ENCODE measurements at places on chromosomes 12 and 14.

DNA sequence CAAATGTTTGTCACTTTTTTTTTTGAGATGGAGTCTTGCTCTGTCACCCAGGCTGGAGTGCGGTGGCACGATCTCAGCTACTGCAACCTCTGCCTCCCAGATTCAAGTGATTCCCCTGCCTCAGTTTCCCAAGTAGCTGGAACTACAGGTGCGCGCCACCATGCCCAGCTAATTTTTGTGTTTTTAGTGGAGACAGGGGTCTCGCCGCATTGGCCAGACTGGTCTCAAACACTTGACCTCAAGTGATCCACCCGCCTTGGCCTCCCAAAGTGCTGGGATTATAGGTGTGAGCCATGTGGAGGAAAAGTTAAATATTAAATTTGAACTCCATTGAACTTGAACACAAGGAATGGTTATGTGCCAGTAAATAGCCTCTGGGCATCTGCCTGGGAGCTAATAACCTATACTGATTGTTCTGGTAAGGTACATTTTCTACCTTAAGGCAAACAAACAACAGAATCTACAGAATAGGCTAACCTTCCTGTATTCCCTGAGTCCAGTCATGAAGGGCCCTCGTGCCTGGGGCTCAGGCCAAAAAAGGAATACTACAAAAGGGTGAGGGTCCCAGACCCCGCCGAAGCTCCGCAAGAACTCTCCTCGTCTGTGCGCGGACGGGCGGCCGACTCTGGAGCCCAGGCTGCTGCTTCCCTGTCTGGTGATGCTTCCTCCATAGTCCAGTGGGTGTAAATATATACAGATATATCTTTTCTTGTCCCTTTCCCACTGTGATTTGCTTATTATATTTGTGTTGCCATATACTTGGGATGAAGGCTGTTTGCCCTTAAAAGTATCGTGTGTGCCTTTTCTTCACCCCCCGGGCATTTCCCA, 74.0 kb upstream of the EIF5 start:
- no peak for DNase-seq

GRCh38 chr14:105461903-105462302, 12.7 kb upstream of the CRIP2 start:
- no peak for DNase-seq

- no peak for DNase-seq
Observed at GRCh38 chr12:100463661-100464060, 10.0 kb upstream of the NR1H4 start.

DNA sequence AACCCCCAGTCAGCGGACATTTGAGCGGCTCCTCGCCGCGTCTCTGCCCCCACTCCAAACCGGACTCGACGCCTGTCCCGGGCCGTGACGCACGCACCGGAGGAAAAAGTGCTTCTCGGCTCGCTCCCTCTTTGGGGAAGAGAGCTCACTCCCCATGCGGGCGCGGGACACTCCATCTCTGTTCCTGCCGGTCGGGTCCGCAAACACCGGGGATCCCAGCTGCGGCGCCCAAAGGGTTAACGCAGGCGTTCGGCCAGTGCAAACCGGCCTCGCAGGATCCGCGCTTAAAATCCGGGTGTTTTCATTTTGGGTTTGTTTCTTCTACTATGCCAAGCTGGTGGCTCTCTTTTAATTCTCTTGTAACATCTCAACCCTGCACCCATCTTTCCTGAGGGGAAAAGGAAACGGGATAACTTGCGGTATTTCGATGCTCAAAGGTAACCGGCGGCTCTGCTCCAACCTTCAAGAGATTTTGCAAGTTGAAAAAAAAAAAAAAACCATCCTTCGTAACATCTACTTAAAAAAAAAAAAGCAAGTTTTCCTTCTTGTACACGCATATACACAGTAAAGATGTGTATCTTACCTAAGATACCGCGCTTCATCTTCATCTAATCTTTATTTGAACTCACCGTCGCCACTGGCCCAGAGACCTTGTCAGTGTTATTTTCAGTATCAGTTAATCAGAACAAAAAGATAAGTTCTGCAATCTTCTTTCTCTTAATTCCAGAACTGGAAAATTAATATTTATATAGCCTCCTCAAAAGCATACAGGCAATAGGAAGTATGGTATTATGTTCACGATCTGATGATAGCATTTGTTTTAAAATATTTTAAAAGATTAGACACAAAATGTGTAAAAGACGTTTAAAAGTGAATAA, 1.6 kb upstream of the ATP2B1 start:
- DNase-seq: peak; percentile 67

- no peak for DNase-seq
Observed at GRCh38 chr12:54579258-54579657, 9.2 kb downstream of the PPP1R1A start.

DNA sequence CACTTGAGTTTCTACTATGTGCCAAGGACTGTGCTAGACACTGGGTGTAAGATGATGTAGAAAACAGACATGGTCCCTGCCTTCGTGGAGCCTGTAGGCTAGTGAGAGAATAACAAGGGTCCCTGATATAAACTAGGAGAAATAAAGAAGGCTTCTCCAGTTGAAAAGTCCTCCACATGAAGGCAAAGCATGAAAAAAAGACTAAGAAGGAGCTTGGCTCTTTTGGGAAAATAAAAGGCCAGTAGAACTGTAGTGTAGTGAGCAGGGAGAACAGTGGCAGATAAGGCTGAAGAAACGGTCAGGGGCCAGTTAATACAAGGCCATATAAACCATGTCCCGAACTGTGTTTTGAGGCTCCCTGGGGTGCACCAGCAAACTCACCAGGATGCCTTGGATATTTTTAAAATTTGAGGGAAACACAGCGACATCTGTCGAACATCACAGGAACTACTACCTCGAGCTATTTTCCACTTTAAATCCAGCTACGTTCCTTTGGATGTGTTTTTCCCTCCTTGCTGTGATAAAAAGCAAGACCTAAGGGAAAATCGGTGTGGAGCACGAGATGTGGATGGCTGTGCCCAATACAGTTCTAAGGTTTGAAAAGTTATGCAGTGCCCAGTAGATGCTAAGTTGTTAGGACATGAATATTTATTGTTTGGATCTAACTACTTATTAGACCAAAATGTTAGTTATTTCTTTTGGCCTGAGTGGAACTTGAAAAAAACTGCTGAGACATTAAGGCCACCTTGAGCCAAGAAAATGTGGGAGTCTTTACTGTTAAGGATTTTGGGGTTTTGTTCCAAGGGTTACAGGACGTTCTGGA, 8.5 kb upstream of the CFL2 start:
- peak; percentile 77 for DNase-seq

DNA sequence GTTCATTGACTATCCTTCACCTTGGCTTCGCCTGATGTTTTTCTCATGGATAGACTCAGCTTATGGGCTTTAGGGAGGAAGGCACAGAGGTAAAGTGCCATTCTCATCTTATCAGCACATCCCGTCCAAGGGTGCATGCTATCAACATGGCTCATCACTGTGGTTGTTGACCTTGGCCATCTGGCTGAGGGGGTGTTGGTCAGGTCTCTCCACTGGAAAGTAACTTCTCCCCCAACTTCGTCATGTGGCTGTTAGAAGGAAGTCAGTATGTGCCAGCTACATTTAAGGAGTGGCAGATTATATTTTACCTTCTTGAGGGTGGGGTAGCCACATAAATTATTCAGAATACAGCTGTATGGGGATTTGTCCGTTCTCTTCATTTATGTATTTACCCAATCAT, 68.9 kb downstream of the EML1 start:
- peak; percentile 48 for DNase-seq

GRCh38 chr12:39771456-39771855, 151.9 kb upstream of the ABCD2 start:
- DNase-seq: no peak

GRCh38 chr14:95460647-95461478, 55.6 kb downstream of the SYNE3 start:
- DNase-seq: peak; percentile 68

GRCh38 chr14:96271421-96271762, 15.4 kb downstream of the BDKRB1 start:
- DNase-seq: no peak

DNA sequence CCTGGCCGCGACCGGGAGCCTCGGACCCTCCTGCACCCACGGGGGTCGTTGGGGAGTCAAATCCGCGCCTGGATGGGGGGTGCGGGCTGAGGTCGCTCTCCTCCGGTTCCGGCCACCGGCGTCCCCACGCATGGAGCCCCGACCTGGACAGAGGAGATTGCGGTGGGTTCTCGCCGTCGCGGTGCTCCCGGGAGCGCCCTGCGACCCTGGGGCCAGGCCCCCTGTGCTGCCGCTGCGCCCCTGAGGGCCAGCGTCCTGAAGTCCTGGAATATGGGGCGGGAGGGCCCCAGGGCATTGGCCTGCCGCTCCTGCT, 345 bp downstream of the ASPG start:
- DNase-seq: no peak

- no peak for DNase-seq
Observed at GRCh38 chr12:64445490-64445889, 6.4 kb upstream of the TBK1 start.
